T-cell (primary cell): ENCODE measurements at places on chromosomes 5 and 9.
A peak's percentile ranks its signal among the peaks of the same experiment; 100 is the strongest.

GRCh38 chr5:58378613-58379390 lies 81.1 kb downstream of the PLK2 start:
- DNase-seq, result no peak

DNA sequence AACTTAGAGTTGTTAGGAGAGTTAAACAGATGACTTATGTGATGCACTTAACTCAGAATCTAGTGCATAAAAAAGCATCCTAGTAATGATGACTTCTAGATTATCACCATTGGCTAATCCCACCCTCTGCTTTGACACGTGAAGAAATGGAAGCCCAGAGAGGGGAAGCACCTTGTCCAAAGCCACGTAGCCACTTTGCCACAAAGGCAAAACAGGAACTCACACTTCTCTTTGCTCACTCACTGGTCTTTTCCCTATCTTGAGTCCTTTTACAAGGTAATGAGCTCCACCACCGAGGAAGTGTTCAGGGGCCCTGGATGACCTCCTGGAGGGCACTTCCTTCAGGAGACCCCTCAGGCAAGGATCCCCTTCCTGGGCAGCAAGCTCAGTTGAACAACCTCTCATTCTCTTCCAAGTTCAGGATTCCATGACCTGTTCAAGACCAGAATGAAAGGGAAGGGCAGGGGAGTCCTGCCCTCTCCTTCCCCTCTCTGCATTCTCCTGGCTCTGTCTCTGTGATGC lies 89.7 kb downstream of the HRH2 start:
- DNase-seq, result no peak

DNA sequence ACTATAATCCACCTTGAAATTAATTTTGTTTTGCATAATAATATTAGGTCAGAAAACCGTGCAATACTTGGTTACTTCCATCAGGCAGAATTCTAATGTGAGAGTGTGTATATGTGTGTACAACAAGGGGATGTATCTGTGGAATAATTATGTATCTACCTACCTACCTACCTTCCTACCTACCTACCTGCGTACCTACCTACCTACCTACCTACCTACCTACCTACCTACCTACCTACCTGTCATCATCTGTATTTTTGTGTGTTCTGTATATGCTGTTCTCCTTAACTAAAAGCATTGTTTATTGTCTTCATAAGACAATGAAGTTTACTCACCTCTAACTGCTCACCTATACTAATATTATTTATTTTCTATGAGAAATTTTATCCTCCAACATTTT lies 52.8 kb downstream of the VCAN start:
- no peak for DNase-seq

DNA sequence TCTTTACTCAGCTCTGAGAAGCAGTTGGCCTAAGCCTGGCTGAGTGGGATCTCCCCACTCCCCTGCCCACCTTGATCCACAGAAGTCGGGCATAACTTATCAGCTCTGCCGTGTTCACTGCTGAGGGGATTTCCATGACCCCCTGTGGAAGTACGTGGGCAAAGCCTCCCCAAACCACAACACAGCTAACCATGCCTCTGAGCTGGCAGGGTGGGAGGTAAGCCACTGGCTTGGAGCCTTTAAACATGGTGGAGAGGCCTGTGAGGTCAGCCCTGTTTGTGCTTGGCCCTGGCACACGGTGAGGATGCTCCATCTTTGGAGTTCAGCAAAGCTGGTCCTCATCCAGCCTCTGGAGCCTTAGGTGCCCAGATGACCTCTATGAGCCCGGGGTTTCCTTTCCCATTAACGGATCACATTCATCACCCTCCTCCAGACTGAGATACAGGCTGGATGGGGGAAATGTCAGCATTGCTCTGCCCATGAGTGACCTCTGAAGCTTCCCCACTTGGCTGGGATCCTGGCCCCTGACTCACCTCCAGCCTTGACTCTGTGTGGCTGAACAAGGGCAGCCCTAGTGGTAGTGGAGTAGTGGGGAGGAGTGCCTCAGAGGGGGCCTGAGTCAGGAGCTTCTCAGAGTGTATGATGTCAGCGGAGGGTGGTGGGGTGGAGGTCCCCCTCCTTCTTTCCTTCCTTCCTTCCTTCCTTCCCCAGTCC lies 6.2 kb downstream of the PDLIM4 start:
- DNase-seq, result no peak

- DNase-seq, result no peak
Measured at GRCh38 chr5:2890011-2890410, 138.5 kb upstream of the IRX2 start.

DNA sequence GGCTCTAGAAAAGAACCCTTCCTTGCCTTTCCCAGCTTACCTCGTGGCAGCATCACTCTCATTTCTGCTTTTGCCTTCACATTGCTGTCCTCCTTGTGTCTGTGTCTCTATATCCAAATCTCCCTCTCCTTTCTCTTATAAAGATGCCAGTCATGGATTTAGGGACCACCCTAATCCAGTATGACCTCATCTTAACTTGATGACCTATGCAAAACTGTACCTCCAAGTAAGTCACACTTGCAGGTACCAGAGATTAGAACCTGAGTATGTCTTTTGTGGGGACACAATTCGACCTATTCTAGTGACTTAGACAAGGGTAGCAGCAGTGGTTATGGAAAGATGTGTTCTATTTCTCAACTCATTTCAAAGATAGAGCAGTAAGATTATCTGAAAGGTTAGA lies 160.1 kb downstream of the HMHB1 start:
- no peak for DNase-seq

- DNase-seq, result no peak
Measured at GRCh38 chr9:21966140-21966851, 27.9 kb downstream of the CDKN2A start.

DNA sequence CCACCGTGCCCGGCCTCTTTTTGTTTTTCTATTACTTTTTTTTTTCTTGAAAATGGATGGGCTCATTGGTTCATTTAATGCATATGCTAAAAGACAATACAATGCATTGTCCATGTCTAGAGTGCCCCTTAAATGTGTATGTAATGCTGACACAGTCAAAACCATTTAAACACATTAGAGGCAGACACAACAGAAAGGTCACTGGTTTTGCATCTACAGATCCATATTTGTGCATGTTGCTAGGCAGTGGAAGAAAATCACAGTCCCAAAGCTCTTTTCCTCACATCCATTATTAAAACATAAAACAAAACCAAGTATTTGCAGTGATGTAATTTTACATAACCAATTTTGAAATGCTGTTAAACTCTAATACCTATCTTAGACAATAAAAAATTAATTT lies 389.0 kb downstream of the TAF11L14 start:
- DNase-seq, result no peak

GRCh38 chr5:179806250-179807048 lies at the start of gene MGAT4B:
Gene MGAT4B, minus strand, starts transcription at chr5:179806866. Its CDS starts 283 bp downstream, at chr5:179806583.
- peak; percentile 40 for DNase-seq

GRCh38 chr5:159451197-159452052 lies 121.1 kb upstream of the IL12B start:
- DNase-seq, result no peak

GRCh38 chr9:136952321-136952850 lies 313 bp downstream of the LCN12 start:
- no peak for DNase-seq

- no peak for DNase-seq
Measured at GRCh38 chr5:11719888-11720481, 184.3 kb downstream of the CTNND2 start.

DNA sequence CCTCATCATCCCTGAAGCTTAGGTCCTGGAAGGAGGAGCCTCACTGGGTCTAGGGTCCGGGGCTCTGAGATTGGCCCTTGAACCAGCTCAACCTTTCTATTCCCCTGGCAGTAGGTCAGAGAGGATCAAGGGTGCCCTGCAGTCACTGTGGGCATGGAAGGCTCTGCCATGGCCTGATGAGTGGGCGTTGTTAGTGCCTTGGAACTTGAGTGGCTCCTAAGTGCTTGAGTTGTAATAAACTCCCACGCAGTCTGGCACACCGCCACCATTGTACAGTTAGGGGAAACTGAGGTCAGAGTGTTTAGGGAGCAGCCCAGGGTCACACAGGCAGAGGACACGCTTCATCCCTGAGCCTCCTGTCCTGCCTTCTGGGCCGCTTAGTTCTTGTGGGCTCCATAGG lies 10.4 kb upstream of the SYNPO start:
- DNase-seq, result no peak

DNA sequence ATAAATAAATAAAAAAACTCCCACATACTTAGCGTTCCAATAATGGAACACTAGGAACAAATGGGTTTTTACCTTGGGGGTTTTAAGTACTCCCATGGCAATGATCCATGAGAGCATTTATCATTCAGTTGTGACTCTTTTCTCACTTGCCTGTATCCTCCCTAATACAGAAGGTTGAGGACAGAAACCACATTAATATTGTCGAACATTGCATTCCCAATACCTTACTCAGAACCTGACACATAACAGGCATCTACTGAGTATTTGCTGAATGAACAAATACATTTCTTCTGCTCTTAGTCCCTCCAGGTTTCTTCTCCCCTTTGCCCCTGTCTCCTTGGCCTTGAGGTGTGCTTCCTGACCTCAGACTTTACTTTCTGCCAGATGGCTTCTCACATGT lies 175.9 kb downstream of the CEMIP2 start:
- no peak for DNase-seq

DNA sequence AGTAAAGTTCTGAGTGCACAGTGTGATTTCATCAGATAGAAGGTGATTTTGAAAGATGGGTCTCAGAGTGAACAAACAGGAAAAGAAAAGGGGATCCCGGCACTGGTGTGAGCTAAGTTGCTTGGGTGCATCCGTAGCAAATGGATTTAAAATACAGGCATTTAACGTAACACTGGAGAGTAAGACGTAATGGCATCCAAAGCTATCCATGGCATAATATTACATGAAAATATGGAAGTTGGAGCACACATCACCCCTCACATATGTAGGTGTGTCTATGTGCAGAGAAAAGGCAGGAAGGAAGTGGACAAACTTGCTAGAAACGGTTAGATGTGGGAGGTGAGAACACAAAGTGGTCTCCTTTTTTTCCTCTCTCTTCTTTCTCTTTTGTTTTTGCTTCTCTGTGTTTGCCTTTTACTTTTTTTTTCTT lies 38.2 kb upstream of the SEMA4D start:
- DNase-seq, result peak; percentile 75

DNA sequence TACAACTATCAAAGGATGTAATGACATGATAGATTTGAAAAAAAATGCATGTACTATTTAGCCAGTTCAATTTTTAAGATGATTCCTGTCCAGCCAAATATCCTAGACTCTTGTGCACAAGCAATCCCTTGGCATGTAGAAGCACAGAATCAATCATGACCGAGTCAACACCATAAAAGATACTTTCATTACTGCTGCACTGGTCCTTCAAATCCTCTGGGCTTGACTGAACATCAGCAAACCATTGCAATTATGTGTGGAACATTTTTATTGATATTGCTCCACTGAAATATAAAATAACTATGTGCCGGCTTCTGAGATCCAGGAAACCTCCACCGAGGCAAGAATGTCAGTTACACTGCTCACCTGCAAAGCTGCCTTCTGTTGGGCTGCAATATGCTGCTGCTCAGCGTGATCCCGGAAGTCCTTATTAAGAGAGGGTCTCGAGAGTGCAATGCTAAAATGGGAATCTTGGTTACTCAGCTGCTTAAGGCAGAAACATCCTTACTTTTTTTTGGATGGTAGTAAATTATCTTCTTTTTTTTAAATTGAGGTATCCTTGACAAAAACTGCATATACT lies 28.7 kb downstream of the INIP start:
- no peak for DNase-seq

DNA sequence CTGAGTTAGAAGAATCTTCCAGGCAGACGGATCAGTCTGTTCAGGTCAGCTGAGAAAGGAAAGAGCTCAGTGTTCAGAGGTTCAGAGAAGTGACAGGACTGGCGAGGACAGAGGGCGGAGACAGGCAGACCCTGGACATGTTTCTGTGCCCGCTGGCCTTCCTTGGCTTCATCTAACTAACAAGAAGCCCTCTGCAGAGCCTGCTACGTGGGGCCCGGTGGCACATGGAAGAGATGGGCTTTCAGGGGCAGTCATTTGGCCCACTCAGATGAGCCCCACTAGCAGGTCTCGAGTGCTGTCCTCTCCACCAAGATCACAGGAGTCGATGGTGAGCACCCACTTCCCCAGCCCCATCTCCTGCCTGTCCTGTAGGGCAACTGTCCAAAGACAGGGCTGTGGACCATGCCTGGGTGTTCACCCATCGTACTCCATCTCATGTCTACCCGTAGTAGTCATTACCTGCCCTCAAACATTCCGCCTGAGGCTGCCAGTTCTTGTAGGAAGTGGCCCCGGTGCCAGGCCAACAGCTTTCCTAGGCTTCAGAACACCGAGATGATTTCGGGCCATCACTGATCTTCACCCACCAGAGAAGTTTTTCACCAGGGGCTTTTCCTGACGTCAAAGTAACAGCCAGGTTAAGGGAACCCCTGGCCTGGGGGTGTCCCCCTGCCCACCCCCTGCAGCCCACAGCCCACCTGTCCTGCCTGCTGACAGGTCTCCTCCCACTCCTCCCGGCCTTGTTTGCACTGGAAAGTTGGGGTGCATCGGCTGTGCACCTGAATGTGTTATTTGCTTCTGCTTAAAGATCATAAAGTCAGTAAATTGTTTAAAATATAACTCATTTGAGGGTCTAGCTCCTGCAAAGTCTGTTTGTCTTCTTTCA lies 14.0 kb downstream of the IRX2 start:
- DNase-seq, result no peak

GRCh38 chr9:18543406-18544192 lies 69.6 kb downstream of the ADAMTSL1 start:
- no peak for DNase-seq

DNA sequence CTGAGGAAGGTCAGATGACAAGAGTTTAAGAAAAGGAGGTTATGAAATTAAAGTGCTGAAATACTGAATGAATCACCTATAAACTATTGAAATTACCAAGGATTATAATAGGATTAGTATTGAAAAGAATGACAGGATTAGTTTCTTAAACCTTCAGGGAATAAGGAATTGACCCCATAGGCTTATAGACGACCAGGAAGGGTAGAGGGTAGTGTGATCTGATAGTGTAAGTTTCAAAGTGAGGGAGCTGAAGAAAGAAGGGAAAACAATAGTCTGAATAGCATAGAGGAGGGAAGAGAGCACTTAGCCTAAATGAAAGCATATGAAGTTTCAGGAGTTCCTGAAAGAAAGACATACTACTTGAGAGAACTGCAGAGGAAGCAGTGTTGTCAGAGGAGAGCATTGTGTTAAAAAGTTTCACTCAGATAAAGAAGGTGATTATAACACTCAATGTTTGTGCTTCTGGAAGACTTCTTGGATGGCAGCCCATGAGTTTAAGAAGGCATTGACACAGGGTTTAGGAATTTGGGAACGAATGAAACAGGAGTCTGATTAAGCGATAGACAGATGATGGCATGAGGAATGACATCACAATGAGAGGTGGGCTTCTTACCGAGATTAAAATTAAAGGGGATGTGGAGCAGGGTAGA lies 557.9 kb upstream of the GRAMD2B start:
- DNase-seq, result no peak

DNA sequence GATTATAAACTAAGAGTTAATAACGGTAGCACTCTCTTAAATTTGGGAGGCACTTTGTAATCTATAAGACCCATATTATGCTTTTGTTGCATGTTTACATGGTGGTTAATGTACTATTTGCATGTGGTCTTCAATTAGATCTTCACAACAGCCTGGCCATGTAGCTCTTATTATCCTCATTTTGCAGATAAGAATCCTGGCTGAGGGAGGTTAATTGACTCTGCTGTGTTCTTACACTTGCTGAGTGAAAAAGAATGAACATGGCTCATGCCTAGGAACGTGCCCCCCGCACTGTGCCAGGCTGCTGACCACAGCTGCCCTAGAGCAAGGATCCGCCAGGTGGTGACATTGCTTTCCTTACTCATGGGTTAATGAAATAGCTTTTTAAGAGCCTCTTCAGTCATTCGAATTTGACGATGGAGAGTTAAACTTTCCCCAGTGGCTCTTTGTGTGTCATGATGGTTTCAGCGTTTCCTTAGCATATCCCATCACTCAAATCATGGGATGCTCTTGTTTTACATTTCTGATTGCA lies 97.9 kb downstream of the CDH6 start:
- DNase-seq, result no peak
